ENCODE measurements at places on chromosomes 3 and 15.

DNA sequence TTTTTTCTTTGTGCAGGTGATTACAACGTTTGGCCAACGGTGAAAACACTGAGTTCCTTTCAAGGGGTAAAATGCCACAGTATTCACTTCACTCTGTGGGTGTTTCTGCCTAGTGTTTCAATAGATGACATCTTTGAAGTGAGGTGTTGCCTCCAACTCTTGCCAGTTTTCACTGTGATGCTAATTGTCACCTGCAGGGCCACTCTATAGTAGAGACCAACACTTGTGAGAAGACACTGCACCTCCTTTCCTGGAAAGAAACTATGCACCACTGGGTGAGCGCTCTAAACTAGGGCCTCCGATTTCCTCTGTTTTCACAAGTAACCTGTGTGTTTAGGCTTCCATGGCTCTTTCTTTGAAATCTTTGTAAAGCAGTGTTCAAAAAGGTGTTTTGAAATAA, 98.3 kb downstream of the THRB start:
- DNase-seq: no peak

- peak; percentile 59 for DNase-seq
Measured at GRCh38 chr3:4290272-4290893, 12.8 kb upstream of the SETMAR start.

- peak; percentile 90 for DNase-seq
Measured at GRCh38 chr15:38564557-38565286, at the start of gene RASGRP1. Gene RASGRP1 (minus strand): TSS chr15:38564814. CDS start chr15:38564628, 186 bp downstream.

- no peak for DNase-seq
Measured at GRCh38 chr3:87901141-87901540, 157.7 kb downstream of the CGGBP1 start.

DNA sequence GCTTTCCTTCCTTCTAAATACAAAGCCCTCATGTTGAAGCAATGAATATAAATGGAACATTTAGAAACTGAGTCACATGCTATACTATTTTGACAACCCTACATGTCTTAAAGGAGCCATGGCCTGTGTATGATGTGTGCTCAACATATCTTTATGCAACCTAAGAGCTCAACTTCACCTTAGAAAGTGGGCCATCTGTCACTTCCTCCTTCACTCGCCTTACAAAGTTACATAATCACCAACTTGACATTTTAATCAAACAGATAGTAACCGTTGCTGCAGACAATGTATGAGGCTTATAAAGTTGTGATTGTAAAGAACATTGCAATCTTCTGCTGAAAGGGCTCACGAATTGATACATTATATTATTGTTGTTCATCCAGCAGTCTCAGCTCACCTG, 163.6 kb downstream of the SERPINI1 start:
- DNase-seq: no peak

DNA sequence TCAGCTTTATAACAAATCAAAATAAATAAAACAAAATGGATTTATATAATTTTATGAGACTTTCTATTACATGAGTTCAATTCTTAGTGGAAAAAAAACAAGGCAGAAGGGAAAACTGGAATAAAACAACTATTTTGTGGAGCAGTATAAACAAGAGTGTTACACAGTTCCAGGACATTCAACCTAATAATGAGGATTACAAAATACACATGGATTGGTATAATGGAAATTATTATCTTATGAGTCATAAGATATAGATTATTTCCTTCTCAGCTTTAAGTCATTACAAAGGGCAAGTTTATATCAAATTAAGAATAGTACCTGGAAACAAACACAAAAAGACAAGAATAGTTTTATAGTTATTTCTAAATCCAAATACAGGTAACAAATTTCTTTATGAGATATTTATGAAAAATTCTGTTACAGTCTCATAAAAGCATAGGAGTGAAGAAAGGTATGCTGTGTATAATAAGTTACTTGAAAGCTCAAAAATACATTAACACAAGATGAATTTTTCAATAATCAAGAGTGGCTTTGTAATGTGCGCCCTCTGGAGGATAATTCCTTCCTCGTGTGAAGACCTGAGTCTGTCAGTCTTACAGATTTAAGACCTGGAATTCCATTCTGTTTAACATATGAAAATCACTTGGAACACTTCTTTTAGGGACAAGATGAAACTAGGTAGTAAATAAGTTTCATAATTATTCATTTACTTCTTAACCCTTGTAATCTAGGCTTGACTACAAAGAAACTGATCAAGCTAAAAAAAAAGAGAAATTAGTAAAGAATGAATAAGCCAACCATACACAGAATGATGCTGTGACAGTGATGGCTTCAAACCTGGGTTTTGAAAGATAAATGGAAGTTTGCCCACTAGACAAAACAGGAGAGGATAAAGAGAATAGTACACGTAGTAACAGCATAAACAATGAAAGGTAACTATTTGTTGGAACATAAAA, 9.5 kb downstream of the COPS2 start:
- DNase-seq: no peak

DNA sequence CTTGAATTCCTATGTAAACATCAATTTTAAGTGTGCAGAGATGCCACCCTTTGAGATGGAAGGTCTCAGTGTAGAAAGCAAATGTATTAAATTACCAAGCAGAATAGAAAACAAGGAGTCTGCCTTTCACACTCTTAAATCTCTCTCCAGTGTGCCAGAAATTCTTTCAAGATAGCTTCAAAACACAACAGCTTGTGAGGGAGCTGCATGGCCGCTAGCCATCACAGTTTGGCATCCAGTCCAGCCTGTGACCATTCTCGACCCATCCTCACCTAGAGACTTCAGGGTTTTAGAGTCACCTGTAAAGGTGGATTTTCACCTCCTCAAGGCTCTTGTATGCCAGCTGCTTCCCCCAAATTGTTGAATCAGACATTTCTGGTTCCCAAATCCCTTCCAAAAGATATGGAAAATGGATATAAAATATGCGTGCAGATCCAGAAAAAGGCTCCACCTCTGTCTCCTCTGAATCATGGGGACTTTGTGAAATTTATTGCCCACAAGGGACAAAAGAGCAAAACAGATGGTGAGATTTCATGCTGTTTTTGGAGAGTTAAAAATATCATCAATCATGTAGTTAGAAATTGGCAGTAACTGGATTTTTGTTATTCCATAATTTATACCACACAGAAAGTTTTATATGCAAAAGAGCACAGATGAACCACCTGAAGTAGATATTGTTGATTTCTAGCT, 114.2 kb upstream of the THRB start:
- no peak for DNase-seq

DNA sequence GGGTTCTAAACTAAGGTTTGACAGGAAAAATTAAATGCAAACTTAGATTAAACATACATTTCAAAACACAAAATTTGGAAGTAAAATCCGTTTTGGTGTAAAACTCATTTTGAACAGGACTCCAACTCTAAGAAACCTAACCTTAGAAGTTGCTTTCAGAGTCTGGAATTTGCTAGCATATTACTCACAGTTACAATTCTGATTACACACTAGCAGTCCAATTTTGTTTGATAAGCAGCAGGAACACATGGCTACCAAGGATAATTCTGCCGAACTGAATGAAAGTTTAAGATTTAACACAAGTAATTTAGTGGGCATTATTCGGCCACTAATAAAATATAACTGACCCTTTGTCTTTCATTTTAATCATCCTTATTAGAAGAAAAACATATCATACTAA, 49.6 kb downstream of the FRMD5 start:
- no peak for DNase-seq

DNA sequence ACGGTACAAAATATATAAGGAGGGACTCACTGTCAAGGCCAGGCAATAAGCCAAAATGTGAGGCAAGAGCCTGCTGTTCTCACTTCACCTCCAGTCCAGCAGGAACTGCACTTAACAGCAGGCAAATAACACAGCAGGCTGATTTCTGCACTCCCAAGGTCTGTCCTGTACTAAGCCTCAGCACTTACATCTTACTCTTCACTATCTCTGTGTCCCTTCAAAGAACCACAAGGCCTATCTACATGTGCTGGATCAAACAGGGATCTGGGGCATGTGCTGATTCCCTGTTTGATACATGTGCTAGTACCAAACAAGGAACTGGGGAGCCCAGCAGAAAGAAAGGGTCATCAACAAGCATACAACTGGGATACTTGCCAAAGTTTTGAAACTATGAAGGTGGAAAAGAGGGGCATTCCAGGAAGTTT, 22.2 kb downstream of the UACA start:
- no peak for DNase-seq

GRCh38 chr15:97189162-97189780, 771.2 kb upstream of the ARRDC4 start:
- no peak for DNase-seq

GRCh38 chr3:114272271-114272670, 21.6 kb upstream of the TIGIT start:
- no peak for DNase-seq

- no peak for DNase-seq
Measured at GRCh38 chr15:29379647-29380046, 110.0 kb upstream of the NSMCE3 start.

GRCh38 chr3:197103766-197104165, 74.1 kb upstream of the MELTF start:
- no peak for DNase-seq

- no peak for DNase-seq
Measured at GRCh38 chr3:152650177-152650576, 184.8 kb upstream of the P2RY1 start.

DNA sequence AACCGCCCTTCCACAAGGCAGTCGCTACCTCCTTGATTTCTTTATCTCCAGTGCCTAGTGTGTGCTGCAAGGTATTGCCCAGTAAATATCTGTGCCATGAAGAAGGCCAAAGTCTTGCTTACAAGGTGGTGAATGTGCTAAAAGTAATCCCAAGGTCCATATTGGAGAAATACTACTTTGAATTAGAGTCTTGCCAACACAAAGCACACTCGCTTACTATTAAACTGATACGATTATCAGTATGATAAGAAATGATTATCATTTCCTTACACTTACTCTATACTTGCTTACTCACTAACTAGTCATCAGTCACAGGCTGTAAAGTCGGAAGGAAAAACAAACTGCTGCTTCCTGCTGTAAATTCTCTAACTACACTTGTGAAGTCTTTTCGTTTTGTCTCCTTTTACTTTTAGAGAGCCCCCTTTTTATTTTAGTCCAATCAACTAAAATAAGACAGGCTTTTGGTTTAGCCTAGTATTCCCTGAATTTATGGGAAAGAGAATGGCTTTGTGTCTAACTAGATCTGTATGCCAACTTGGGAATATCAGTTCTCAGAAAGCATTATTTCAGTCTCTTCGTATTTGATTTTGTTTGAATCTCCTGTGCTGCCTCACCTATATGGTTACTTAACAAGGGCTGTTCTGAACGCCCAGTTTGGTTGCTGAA, 107.1 kb upstream of the TSC22D2 start:
- no peak for DNase-seq

DNA sequence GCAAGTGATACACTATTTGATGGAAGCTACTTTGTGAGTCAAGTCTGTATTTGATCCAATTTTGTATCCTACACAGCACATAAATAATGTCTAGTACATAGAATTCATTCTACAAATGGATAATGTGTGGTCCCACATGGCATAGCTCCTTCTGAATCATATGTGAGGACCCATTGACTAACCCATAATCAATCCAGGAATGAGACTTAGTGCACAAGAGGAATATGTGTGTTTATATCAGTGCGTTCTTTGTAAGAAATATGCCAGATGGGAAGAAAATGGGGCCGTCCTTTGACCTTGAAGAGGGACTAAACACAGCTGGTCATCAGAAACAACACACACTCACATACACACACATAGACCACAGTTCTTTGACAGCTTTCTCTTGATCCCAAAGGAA, 282.7 kb upstream of the SEMA6D start:
- DNase-seq: no peak

- DNase-seq: no peak
Measured at GRCh38 chr15:66685638-66686150, 16.3 kb upstream of the SMAD6 start.

GRCh38 chr3:105334138-105334882, 32.4 kb upstream of the ALCAM start:
- no peak for DNase-seq

GRCh38 chr3:55877703-55878102, 390.6 kb upstream of the WNT5A start:
- DNase-seq: no peak

DNA sequence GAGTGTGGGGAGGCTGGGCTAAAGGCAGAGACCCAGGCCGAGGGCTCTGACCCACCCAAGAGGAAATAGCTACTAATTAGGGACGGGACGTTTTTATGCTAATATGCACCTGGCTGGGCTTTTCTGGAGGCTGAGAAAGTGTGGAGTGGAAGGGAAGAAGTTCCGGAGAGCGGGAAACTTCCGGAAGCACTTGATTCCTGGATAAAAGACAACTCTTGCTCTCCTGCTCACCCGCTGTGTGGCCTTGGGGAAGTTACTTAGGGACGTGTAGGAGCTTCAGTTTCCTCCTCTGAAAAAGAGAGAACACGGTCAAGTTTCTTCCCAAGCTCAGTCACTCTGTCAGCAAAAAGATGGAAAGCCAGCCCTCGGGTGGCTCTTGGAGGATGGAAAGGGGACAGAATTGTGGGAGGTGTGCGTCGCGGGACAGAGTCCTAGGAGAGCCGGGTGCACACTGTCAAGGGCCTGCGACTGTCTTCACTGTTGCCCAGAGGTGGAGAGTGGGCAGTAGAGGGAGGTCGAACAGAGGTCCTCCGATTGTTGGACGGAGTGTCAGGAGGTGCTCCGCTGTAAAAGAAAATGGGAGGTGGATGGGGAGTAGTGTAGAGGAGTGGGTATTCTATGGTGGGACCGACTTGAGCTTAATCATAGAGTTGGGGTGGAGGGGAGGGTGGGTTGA, 43.2 kb downstream of the EPHB3 start:
- no peak for DNase-seq

GRCh38 chr15:77179541-77179998, 108.7 kb upstream of the TSPAN3 start:
- DNase-seq: no peak

GRCh38 chr3:29936054-29936453, 655.2 kb downstream of the RBMS3 start:
- DNase-seq: no peak

GRCh38 chr15:86608461-86609205, 529.0 kb downstream of the AGBL1 start:
- no peak for DNase-seq

DNA sequence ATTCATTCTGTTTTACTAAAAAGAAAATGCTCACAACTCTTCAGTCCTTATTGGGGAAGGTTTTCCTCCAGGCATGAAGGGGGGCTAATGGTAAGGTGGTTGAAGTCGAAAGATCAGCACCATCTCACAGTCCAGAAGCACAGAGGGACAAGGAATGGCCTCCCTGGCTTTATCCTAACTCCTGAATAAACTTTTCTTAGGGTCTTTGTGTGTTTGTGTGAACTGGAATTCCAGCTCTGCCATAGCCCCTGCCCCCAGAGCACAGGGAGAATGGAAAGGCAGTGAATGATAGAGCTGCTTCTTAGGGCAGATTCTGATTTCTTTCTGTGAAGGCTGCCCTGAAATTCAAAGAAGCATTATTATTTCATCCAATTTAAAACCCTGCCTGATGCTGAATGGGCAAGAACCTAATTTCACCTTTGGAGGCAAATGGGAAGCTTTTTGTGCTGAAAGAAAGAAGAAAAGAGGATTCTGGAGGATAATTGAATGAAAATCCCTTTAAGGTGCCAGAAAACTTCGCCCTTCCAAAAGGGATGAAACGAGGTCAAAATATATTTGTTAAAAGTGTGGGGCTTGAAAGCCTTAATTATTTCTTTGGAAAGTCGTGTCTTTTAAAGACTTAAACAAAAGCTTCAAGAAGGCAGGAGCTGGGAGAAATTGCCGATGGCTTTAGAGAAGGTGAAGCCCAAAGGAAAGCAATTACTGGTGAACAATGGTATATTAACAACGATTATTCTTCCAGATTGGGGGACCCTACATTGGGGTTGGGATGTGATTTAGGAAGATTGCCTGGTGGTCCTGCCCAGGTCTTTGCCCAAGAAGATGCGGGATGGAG, 259.9 kb upstream of the RGMA start:
- no peak for DNase-seq

GRCh38 chr3:181739628-181740027, 27.9 kb downstream of the SOX2 start:
- no peak for DNase-seq
